ENCODE measurements at places on chromosomes 11 and 22. TPM values are rescaled to one million over a fixed set of nuclear protein-coding genes. Genes with fewer than 3 reads are reported as not detected.

DNA sequence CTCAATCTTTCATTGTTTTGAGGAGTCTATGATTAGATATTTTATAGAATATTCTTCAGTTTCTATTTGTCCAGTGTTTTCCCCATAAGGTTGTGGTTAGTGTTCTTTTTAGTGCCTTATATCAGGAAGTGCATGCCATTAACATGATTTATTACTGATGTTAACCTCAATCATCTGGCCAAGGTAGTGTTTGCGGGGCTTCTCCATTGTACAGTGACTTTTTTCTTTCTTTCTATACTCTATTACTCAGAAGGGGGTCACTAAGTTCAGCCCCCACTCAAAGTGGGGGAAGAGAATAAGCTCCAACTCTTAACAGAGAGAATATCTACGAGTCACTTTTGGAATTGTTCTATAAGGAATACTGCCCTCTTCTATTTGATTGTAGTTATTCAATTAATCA is 415.8 kb downstream of the DYNC2H1 start:
- DNase-seq = no peak

- no peak for DNase-seq
These were observed 71.0 kb downstream of the DKK3 start for GRCh38 chr11:11937433-11937832.

- DNase-seq = no peak
These were observed 295.3 kb upstream of the SORL1-AS1 start for GRCh38 chr11:121748068-121748467.

DNA sequence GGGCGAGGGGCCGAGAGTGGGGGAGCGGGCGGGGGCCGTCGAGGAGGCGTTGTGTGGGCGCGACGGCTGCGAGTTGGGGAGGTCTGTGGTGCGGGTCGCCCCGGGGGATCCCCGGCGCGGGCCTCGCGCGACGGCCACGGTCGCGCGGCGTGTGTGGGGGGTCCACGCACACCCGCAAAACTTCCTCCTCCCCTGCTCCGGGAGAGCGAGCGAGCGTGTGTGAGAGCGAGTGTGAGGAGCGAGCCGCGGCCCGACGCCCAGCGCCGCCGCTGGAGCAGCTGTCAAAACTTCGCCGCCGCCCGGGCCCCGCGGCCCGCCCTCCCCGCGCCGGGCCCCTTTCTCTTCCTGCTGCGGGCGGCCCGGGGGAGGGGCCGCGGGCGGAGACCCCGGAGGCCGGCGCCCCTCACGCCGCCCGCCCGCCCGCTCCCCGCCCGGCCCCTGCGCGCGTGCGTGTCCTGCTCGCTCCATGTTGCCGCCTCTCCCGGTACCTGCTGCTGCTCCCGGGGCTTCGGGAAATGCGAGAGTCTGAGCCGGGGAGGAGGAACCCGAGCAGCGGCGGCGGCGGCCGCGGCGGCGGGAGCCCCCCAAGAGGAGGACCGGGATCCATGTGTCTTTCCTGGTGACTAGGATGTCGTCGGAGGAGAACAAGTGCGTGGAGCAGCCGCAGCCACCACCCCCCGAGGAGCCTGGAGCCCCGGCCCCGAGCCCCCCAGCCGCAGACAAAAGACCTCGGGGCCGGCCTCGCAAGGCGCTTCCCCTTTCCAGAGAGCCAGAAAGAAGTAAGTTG is 9.0 kb upstream of the CCT8L2 start:
- DNase-seq = no peak

DNA sequence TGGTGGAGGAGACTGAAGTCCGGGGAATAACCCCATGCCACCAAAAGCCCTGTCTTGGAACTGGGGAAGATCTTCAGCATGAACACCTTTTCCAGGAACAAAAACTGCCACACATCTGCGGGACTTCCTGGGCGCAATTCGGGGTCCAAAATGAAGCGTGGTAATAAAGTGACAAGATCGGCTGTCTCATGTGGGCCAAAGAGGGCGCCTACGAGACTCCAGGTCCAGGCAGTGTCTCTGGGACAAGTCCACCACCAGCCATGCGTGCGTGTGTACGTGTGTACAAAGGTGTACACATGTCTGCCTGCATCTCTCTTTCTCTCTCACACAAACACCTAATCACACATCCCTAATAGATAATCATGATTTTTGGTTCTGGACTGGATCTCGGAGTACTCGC is 8.9 kb upstream of the MYBPC3 start:
- no peak for DNase-seq

- no peak for DNase-seq
These were observed 104.8 kb downstream of the ZNF280B start for GRCh38 chr22:22403771-22404170.

GRCh38 chr11:125637840-125638239 is 12.9 kb downstream of the CHEK1 start:
- no peak for DNase-seq

DNA sequence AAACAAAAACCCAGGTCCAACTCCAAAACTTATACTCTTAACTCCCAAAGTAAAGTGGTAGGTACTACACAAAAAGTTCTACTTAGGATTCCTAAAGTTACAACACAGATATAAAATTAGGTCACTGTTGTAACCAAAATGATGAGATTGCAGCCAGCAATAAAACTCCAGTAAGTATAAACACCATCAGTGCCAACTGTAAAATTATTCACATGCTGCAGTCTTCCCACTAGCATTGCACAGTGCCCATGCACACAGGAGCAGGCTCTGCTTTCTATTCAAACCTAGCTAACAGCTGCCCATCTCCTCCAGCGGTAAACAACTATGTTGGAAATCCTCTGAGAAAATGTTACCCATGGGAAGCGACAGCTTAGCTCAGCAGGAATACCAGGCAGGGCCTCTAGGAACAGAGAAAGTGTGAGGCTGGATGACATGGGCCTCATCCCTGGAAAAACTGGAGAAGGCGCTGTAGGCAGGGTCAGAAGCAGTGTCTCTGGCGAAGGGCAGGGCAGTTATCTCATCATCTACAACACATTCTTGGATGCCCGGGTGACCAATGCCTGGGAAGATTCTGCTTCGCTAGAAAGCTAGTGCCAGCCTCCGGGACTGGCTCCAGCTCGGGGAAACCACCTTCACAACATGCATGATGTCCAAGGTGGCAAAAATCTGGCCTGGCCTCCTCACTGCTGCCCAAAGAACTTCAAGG is 9.1 kb downstream of the CPT1A start:
- DNase-seq = no peak

GRCh38 chr11:10864688-10865087 is 6.8 kb upstream of the ZBED5 start:
- DNase-seq = no peak

GRCh38 chr22:28952857-28953256 is 69.5 kb downstream of the ZNRF3 start:
- DNase-seq = no peak

GRCh38 chr11:5297721-5298323 is 3.9 kb downstream of the OR51B4 start:
- no peak for DNase-seq

DNA sequence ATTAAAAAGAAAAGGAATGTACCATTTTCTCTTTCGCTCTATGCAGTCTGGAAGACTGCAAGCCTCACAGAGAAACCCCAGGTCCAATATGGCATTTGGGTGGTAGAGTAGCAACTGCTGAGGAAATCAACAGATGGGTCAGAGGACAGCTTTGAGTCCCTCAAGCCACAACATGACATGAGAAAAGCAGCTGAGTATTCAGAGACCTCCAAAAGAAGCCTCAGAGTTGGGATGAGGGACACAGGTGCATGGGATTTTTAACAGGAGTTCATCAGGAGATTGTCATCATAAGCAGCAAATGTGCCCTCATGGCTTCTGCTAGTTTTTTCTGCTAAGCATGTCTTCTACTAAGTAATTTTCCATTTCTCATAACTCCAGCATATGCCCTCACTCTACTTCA is 111.6 kb downstream of the BLID start:
- DNase-seq = no peak

DNA sequence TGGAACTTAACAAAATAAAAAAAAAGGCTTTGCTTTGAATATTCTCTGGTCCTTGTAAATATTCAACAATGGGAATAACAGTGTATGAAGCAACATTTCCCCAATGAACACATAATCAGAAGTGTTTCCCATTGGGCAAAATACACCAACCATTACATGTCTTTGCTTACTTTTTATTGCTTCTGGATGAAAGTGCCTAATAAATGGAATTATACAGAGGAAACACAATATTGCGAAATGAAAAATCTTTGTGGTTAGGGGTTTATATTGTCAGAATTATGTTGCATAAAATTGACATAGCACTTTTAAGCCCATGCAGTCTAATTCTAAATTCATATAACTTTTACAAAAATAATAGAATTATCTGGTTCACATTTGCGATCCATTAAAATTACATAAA is 386.4 kb downstream of the DCDC1 start:
- no peak for DNase-seq

- DNase-seq = no peak
These were observed 29.6 kb downstream of the SBF1 start for GRCh38 chr22:50445071-50445879.

DNA sequence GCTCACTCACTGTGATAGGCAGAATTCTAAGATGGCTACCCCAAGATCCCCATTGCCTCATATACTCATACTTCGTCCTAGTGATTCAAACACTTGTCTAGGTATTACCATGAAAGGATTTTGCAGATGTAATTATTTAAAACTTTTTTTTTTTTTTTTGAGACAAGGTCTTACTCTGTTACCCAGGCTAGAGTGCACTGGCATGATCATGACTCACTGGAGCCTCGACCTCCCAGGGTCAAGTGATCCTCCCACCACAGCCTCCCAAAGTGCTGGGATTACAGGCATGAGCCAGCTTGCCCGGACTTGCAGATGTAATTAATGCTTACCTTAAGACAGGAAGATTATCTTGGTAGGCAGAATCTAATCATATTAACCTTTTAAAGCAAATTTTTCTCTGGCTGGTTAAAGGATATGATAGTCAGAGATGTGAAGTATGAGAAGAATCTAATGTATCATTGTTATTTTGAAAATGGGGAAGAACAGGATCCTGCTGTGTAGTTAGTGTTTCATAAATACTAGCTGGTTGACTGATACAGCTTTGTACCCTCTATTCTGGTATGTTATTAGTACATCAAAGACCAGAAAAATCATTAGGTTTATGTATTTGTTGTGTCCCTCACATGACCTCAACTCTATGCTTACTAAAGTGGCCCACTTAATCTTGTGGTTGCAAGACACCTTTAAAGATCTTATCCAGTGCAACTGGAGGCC is 35.5 kb downstream of the C2CD3 start:
- no peak for DNase-seq

- DNase-seq = peak; percentile 12
These were observed 22.9 kb upstream of the SLC5A1 start for GRCh38 chr22:32020117-32020516.

- DNase-seq = no peak
These were observed 105.2 kb downstream of the PPP6R3 start for GRCh38 chr11:68565768-68566167.

DNA sequence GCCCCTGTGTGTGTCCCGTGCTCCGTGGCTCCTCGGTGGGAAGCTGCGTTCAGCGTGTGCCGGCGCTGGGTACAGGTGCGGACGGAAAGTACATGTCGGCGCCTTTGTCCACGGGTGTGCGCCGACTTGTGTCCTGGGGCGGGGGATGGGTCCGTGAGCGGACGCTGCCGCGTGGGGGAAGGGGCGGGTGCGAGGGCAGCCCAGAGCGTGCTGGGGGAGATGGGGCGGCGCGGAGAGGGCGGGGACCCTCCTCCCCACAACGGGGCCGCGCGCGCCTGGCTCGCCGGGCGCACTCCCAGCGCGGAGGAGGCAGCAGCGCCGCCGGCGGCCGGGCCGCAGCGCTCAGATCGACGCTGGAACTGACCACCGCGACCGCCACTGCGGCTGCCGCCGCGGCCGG is 33.6 kb upstream of the RELT start:
- no peak for DNase-seq

DNA sequence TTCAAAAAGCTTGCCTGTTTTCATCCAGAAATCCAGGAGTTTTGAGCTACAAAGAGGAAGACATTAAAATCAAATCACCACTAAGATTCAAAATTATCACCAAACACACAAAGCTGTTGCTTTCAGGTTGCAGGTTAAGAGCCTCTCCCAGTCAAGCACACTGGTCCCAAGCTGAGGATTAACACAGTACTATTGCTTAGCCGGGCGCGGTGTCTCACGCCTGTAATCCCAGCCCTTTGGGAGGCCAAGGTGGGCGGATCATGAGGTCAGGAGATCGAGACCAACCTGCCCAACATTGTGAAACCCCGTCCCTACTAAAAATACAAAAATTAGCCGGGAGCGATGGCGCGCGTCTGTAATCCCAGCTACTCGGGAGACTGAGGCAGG is 1165.1 kb downstream of the LRRC4C start:
- no peak for DNase-seq

DNA sequence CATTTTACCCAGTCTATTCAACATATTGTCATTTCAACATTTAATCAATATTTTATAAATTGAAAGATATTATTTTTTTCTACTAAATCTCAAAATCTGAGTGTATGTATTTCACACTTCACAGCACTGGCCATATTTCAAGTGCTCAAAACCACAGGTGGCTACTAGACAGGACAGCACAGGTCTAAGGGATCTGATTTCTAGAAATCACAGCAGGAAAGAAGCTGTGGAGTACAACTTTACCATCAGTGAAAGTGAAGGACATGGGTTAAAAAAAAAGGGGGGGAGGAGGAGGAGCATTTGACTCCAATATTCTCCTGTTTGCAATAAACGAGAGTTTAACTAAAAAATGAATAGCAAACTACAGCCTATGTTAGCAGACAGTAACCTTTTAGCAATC is 4.5 kb downstream of the PRDM10 start:
- DNase-seq = no peak

GRCh38 chr11:41309111-41309522 is 150.3 kb downstream of the LRRC4C start:
- DNase-seq = no peak

DNA sequence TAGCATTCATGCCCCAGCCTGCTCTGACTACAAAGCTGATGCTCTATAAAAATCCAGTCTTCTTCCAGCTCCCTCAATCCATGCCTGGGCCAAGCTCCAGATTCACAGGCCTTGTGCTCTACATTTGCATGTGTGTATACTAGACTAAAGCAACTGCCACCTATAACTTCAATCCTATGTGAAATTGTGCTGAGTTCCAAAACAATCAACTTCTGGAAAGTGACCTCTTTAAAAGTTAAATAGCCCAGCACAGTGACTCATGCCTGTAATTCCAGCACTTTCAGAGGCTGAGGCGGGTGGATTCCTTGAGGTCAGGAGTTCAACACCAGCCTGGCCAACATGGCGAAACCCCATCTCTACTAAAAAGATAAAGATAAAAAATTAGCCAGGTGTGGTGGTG is 114.3 kb upstream of the ZC3H12C start:
- no peak for DNase-seq

- DNase-seq = no peak
These were observed 24.0 kb upstream of the ATXN10 start for GRCh38 chr22:45647532-45648225.

GRCh38 chr11:47905358-47906059 is 57.4 kb upstream of the NUP160 start:
- DNase-seq = no peak

- peak; percentile 4 for DNase-seq
These were observed 31.7 kb downstream of the PAX6 start for GRCh38 chr11:31779374-31779791.

- DNase-seq = no peak
These were observed 24.5 kb downstream of the CSTPP1 start for GRCh38 chr11:46961041-46961440.

Gene TNKS1BP1
- total RNA-seq = 94.6 TPM

Gene FXYD6
- 0.54 TPM for total RNA-seq

Gene POLR3H
- total RNA-seq = 46.6 TPM

Gene ZNF202
- 24.5 TPM for total RNA-seq

Gene PRRG4
- 0.87 TPM for total RNA-seq

Gene C11orf87
- not detected for total RNA-seq

Gene SEPTIN5
- total RNA-seq = 17.2 TPM
